ENCODE measurements at places on chromosomes 6 and 20.

DNA sequence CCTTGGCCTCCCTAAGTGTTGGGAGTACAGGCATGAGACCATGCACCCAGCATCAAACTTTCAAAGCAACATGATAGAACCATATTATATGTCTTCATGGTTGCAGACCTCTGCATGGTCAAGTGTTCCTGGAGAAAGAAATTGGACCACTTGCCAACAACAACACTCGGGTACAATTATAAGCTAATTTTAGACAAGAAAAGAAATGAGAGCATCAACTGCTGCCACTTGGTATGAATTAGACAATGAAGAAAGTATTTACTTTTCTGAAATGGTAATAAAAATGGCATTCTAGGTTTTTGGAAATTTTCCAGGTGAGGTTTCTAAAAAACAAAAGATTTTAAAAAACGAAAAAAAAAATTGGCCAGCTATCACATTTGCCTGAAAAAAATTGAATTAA is 7.7 kb upstream of the PM20D2 start:
- DNase-seq: no peak

- DNase-seq: no peak
These were observed 25.8 kb upstream of the PLCG1 start for GRCh38 chr20:41111578-41111951.

DNA sequence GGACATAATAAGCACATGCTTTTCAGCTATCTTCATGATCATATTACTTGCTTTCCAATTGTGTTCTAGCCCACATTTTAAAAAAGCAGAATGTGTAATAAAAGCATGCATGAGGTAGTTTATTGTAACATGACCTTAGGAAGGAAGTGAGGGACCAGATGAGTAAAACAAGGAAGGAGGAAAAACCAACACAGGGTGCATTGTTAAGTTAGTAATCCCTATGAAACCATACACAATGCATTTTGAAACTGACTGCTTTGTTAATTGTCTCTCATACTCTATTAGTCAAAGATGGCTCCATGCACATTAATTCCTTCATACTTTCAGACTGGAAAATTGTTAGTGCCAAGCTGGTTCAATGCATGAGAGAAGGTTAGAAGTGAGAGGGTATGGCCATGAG is 37.7 kb upstream of the CENPW start:
- no peak for DNase-seq

DNA sequence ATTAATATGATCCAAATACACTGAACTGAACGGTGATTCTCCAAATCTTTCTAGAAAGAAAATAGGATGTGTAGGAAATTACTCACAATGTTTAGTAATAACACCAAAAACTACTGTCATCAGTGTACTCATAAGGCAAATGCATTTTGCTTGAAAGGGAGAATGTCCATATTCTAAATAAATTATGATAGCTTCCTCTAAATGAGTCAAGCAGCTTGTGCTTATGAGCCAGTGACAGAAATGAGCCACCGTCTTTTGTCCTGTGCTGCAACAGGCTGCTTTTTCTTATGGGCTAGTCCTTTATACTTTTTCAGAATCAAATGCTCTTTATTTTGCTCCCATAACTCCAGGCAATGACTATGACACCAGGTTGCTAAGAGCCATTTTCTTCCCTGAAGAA is 4.5 kb upstream of the ZNF451 start:
- DNase-seq: no peak

GRCh38 chr6:115796061-115796460 is 264.6 kb downstream of the FRK start:
- no peak for DNase-seq

- no peak for DNase-seq
These were observed 1347.5 kb upstream of the ADGRB3 start for GRCh38 chr6:67287566-67287965.

- DNase-seq: no peak
These were observed 85.7 kb downstream of the DST start for GRCh38 chr6:56556751-56557540.

DNA sequence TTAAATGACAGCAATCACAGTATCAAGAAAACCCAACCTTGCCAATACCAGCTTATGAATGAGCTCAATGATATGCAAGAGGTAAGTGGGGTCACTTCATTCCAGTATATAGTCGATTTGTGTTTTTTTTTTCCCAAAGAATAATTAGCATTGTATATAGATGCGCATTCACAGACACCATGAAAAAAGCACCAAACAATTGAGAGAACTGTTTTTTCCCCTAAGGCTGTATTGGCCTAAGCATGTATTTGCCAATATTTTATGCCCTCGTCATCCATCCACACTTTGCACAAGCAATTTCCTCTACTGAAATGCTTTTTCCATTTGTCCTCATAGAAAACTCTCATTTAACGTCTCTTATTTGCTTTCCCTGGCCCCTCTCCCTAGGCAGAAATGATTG is 213.7 kb downstream of the SAMD5 start:
- no peak for DNase-seq
